ENCODE measurements at places on chromosomes 11 and 22. TPM values are rescaled to one million over a fixed set of nuclear protein-coding genes. Genes with fewer than 3 reads are reported as not detected.

TNKS1BP1 gene
- 22.8 TPM for total RNA-seq

CCDC134 gene
- total RNA-seq, result 18.9 TPM

DTX4 gene
- total RNA-seq, result 52.4 TPM

CD82 gene
- total RNA-seq, result 16.4 TPM

KIRREL3 gene
- 30.0 TPM for total RNA-seq

KCTD14 gene
- 1.8 TPM for total RNA-seq

HTR3B gene
- total RNA-seq, result 0.23 TPM

PAX6 gene
- 14.8 TPM for total RNA-seq

KCNK4 gene
- total RNA-seq, result 7.2 TPM

KRTAP5-10 gene
- not detected for total RNA-seq

MAP6 gene
- 102 TPM for total RNA-seq

CATSPER1 gene
- not detected for total RNA-seq

HBD gene
- total RNA-seq, result not detected

UQCR10 gene
- total RNA-seq, result 77.7 TPM
